Effector memory CD4-positive, alpha-beta T cell (primary cell): ENCODE measurements at places on chromosomes 5 and 9.

DNA sequence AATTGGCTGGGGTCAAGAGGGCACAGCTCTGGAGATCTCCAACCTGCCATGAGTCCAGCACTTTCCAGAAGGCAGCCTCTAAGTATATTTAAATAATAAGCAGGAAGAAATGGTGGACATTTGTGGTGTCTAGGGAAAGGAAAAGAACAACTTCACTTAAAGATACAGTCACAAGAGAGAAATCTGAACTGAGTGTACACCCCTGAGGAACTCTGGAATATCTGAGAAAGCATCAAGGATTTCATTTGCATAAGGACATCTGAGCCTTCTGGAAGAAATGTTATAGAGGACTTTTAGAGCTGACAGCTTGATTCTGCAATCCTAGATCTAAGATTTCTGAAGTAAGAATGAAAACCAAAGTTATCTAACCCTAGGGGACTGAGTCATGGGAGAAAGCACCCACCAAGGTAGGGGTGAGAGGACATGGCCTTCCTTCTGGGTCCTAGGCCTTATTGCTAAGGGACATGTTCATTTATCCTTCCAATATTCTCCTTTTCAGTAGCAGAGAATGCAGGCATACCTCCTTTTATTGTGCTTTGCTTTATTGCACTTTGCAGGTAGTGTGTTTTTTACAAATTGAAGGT, 253.4 kb upstream of the SLC24A2 start:
- DNase-seq = no peak

- no peak for DNase-seq
Measured at GRCh38 chr5:37037840-37038239, 161.3 kb downstream of the NIPBL start.

DNA sequence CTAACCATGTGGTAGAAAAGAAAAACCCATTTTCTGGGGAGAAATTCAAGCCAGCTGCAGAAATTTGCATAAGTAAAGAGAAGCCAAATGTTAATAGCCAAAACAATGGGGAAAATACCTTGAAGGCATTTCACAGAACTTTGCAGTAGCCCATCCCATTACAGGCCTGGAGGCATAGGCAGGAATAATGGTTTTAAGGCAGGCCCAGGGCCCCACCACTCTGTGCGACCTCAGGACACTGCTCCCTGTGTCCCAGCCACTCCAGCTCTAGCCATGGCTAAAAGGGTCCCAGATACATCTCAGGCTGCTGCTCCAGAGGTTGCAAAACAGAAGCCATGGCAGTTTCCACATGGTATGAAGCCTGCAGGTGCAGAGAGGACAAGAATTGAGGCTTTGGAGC, 253.3 kb downstream of the CTNND2 start:
- DNase-seq = no peak

DNA sequence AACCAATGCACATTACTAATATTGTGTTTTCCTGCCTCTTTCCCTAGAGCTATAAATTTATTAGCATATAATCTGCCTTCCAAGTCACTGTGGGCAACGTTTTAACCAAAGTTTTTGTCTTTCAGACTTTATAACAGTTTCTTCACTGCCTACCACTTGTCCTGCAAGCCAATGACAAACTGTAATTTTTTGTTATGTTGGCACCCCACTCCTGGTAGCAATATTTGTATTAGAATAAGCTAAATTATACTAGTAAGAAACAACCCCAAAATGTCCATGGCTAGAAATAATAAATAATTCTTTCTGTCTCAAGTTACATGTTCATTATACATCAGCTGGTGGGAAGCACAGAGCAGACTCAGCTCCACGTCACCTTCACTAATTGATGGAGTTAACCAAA, 51.7 kb downstream of the ATPSCKMT start:
- no peak for DNase-seq

DNA sequence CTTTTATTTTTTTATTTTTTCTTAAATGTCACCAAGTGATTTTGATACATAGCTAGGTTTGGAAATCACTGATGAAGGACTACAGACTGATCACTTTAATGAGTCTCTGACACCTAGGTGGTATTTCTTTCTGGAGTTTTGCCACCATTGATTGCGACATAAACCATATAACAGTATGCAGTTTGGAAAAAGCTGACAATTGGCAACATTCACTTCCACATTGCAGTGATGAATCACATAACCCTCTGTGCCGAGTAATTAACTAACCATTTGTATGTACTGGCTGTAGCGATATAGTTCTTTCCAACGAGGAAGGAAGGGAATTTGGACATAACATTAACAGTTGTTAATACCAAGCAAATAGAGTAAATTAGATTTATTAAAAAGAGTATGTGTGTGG, 222.9 kb upstream of the EFNA5 start:
- no peak for DNase-seq
